ENCODE measurements at places on chromosomes 13 and 19.

DNA sequence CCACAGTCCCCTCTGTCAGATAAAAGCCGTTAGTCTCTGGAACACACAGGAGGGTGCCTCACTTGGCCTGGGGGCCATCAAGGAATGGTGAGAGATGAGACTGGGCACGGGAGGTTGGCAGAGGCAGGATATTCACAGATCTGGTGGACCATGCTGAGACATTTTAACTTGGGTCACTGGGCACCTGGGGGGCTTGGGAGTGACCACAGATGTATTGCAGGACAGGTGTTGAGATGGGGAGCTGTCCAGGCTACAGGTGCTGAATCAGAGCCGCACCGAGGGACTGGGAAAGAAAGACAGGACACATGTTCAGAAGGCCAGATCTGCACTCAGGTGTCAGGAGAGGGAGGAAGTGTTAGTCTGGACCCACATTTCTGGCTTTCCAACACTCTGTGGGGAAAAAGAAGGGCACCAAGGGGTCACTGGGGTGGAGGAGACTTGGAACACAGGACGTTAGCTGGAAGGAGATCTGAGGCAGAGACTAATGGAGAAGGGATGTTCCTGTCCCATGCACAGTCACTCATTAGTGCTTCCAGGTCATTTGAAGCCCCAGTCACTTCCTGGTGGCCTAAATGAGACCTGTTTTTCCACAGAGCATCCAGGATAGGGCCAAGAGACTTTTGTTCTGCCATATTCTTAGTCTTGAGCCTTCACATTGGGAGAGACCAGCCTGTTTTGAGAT lies 56.1 kb downstream of the CHST8 start:
- no peak for DNase-seq

- DNase-seq: no peak
These were observed 28.0 kb downstream of the RXFP2 start for GRCh38 chr13:31767175-31767900.

DNA sequence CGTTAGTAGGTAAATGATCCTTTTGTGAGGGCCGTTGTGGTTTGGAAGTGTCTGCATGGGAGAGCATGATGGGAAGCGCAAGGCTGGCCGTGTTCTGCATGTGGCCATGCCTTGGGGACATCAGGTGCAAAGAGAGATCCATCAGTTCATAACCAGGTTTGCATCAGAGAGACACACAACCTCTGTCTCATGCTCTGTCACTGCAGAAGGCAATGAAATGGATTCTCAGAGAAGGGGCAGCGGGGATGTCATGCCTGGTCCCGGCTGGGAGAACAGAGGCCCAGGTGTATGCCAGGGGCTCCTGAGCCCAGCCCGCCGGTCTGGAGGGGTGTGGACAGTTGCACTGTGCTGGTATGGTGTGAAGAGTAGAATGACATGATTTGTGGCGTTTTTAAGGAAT lies 60.2 kb downstream of the GGACT start:
- no peak for DNase-seq

- peak; percentile 94 for DNase-seq
These were observed 2.8 kb upstream of the CIRBP start for GRCh38 chr19:1266129-1266915.

DNA sequence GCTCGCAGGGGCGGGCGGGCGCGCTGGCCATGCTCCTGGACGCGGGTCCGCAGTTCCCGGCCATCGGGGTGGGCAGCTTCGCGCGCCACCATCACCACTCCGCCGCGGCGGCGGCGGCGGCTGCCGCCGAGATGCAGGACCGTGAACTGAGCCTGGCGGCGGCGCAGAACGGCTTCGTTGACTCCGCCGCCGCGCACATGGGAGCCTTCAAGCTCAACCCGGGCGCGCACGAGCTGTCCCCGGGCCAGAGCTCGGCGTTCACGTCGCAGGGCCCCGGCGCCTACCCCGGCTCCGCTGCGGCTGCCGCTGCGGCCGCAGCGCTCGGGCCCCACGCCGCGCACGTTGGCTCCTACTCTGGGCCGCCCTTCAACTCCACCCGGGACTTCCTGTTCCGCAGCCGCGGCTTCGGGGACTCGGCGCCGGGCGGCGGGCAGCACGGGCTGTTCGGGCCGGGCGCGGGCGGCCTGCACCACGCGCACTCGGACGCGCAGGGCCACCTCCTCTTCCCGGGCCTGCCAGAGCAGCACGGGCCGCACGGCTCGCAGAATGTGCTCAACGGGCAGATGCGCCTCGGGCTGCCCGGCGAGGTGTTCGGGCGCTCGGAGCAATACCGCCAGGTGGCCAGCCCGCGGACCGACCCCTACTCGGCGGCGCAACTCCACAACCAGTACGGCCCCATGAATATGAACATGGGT lies 599 bp downstream of the ZIC2 start:
- DNase-seq: no peak

DNA sequence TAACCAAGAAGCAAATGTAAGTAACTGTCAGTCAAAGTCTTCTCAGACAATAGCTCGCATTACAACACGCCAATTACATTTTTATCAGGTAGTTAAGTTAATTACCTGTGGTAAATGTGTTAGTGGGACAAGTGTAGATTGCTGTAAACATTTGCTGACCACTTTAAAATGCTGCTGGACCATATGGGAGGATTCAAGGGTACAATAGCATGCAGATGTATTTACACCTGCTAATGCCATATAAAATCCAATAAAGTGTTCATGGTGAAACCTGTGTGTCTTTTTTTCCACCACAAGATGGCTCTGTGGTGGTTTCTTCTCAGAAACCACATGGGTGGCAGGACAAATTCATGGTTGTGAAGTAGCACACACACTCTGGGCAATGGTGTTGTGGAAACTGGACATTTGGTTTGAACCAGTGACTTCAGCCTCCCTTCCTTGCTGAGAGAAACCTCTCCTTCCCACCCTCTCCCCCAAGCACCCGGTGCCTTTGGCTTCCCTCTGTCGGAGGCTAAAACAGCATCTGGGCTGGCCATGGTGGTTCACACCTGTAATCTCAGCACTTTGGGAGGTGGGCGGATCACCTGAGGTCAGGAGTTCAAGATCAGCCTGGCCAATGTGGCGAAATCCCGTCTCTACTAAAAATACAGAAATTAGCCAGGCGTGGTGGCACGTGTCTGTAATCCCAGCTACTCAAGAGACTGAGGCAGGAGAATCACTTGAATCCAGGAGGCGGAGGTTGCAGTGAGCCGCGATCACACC lies 18.1 kb upstream of the GTF3A start:
- DNase-seq: peak; percentile 63

DNA sequence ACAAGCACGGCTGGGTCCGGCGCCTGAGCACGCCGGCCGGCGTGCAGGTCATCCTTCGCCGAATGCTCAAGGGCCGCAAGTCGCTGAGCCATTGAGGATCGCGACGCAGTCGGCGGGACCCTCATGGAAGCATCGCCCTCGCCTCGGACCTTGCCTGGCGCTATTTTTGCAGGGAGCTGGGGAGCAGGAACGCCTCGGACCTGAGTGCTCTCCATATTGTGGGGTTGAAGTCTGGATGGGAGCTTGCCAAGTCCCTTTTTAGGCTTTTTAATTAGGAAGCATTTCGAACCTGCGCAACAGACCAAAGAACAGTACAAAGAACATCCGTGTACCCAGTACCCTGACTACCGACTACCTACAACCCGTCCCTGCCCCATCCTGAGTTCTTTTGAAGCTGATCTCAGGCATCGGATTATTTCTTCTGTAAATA lies 628 bp downstream of the MRPL34 start:
- no peak for DNase-seq

All from GM13977 (cell line).